ENCODE measurements at places on chromosomes 11 and 22.

- no peak for DNase-seq
Observed at GRCh38 chr22:49577168-49578060, 250.3 kb downstream of the BRD1 start.

DNA sequence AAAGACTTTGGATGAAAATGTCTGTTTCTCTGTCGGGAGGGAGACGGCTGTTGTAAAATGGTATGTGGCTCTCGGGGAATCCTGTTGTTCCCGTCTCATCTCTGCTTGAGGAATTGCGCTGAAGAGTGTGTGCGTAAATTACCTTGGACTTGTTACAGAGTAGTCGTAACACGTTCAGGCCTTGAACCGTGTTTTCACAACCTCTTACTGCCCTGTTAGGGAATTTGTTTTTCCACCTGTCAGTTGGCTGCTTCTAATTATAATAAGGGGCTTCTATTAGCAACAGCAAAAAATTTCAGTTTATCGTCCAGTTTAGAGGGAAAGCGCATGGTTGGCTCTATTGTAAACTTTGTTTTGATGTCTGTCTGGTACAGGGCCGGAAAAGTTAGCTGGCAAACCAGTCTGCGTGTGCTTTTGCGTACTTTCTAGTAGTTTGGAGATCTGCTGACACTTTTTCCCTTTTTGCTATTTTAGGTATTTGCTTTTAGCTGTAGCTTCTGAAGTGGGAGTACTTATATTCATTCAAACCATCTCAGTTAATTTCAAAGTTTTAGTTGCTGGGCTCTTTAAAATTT, 1.5 kb downstream of the HIPK3 start:
- no peak for DNase-seq

DNA sequence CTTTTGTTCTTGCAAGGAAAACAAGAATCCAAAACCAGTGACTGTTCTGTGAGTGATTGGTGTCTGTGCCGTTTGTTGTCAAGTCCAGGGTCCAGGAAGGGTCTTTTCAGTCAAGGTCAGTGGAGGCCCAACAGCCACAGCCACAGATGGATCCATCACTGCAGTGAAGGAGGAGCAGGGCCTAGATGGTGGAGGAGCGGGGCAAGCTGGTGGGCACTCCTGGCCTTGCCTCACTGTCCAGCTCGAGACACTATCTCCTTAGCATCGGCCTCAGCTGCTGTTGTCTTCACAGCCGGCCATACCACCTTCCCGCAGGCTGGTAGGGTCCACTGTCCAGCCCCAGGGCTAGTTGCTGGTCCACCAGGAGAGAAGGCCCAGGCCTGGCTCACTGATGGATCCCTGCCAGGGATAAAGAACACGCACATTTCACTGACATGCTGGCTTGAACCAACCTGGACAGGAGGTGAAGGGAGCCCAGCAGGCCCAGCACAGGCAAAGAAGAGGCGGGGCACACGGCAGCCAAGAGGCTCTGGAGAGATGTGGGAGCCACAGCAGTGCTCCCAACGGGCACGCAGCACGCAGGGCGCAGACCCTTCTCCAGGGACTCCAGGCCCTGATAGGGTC, 15.2 kb downstream of the POLR3H start:
- DNase-seq: no peak

GRCh38 chr11:85182441-85183387, 444.4 kb downstream of the DLG2 start:
- peak; percentile 5 for DNase-seq

DNA sequence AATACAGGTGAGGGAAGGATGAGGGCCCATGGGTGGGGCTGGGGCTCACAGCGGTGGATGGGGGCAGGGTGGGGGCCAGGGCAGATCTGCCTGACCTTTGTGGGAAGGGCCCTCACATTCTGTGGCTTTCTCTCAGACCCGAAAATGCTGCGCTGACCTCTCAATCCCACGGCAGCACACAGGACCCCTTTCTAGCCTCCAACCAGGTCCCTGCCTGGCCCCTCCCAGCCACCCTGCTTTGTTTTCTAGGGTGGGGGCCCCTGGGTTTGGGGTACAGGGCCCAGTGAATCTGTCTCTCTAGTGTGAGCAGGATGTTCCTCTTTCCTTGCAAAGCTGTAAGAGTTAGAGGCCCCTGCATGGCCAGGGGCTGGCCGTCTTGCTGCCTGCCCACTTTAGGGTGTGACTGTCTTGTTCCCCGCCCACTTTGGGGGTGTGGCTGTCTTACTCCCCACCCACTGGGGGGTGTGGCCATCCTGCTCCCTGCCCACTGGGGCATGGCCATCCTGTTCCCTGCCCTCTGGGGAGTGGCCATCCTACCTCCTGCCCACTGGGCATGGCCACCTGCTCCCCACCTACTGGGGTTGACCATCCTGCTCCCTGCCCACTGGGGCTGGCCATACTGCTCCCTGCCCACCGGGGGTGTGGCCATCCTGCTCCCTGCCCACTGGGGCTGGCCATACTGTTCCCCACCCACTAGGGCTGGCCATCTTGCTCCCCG, 11.5 kb downstream of the PARVG start:
- DNase-seq: peak; percentile 21

DNA sequence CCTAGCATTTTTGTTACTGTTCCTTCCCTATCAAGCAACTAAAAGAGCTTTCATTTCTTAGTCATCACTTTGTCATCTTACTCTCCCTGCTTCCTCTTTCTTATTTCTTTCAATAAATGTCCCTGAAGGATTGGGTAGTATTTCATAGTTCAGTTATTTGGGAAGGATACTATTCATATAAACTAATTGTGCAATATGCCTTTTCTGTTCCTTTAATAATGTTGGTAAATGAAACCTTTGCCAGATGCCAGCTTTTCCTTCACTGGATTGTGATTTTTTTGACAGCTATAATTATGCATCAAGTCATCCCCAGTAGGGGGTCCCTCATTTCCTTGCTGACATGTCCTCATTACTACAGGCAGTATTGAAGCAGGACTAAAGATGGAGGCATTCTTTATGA, 101.7 kb downstream of the ATM start:
- peak; percentile 63 for DNase-seq

DNA sequence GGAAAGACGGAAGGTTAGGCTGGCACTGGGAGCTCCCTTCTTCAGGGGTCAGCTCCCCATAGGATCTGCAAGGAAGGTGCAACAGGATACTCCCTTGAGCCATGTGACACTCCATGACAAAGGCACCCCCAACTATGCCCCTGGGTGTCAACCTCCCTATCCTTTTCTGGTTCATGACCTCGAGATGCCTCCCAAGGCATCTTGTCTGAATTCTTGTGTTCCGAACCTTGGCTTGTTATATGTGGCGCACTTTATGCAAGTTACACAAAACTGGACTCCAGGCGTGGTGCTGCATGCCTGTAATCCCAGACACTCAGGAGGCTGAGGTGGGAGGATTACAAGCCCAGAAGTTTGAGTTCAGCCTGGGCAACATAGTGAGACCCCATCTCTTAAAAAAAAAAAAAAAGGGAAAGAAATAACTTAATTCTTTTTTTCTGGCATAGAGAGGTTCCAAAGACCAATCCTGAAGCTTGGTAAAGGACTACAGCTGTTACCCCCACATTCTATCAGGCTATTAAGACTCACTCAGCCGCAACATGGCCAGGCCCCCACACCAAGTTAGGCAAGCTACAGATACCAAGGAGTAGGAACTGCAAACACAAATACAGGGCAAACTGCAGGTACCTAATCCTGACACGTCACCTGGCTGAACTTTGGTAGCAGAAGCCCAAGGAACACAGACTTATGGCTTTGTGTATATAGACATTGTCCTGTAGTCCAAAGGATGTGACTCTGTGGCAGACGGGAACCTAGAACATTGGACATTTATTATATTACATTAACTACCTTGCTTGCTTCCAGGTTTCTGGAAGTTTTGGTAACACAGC, 1.4 kb downstream of the C11orf24 start:
- no peak for DNase-seq

- no peak for DNase-seq
Observed at GRCh38 chr22:28934026-28934425, 50.7 kb downstream of the ZNRF3 start.

DNA sequence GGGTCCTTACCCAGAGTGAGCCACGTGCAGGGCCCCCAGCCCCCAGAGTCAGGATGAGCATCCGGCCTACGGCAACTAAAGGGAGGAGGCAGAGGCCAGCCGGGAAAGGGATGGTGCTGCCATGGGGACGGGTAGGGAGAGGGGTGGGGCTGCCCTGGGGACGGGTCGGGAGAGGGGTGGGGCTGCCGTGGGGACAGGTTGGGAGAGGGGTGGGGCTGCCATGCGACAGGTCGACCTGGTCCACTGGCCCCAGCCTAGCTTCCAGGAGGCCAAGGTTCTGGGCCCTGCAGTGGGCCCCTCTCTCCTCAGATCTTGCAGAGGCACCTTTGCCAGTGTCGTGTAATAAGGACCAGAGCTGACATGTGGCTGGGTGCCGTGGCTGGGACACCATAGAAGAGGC, 187.7 kb downstream of the BRD1 start:
- no peak for DNase-seq

GRCh38 chr11:69086152-69087132, 37.7 kb downstream of the TPCN2 start:
- DNase-seq: no peak

GRCh38 chr11:44680982-44681597, 45.7 kb upstream of the TSPAN18 start:
- no peak for DNase-seq

GRCh38 chr11:2101171-2101675, 38.0 kb downstream of the IGF2 start:
- DNase-seq: no peak

DNA sequence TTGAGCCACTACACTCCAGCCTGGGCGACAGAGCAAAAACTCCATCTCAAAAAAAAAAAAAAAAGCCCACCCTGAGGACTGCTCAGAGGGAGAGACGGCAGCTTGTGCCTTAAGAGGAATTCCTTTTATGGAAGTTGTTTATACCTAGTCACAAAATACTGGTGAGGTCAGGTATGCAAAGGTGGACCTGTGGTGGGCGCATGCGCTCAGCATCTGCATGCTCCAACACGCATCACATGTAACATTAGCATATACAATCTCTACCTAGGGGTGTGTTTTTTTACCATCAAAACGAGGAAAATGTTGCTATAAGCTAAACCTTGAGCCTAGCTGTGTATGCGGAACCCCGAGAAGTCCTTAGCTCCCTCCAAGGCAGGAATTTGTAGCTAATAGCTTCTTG, 6.8 kb upstream of the SART1 start:
- DNase-seq: no peak

- DNase-seq: no peak
Observed at GRCh38 chr11:102399189-102399588, 52.2 kb downstream of the BIRC2 start.

- no peak for DNase-seq
Observed at GRCh38 chr11:132335311-132335710, 964.9 kb downstream of the NTM start.

DNA sequence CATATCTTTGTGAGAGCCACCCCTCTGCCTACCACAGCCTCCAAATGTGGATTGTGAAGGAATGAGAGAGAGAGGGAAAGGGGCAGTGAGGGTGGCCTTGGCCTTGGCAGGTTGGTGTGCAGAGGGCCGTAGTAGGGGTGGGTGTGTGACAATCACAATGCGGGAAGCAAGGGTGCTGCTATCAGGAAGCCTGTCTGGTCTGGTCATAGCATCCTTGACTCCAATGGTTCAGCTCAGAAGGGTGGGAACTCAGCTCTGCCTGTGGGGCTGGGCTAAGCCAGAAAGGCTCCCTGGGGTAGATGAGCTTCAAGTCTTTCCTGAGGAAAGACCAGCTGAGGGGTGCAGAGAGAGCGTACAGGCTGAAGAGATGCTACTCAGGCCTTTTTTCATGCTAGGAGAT, 72.7 kb downstream of the RRM1 start:
- no peak for DNase-seq

- no peak for DNase-seq
Observed at GRCh38 chr11:120657306-120658070, 145.9 kb downstream of the GRIK4 start.

DNA sequence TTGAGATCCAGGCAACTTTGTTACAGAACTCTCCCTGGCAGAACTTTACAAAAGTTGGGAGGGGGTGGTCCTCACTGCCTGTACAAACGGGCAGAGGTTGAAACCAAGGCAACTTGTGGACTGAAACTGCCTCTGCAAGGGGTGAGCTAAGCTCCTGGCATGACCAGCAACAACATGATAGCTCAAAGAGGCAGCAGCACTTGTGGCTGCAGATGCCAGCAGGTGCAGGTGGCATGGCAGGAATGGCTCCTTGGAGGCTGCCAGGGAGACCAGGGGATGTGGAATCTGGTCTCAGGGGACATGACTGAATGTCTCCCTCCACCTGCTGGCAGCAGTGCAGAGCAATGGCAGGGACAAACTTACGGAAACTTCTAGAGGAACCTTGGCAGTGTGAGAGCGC, 38.8 kb upstream of the PHF21A start:
- DNase-seq: no peak

- DNase-seq: peak; percentile 2
Observed at GRCh38 chr11:92048415-92048814, 176.2 kb upstream of the FAT3 start.

GRCh38 chr11:66987158-66987620, 12.1 kb downstream of the C11orf86 start:
- DNase-seq: no peak
